Fibroblast of skin of back (primary cell): ENCODE measurements at places on chromosomes 1 and 21.

DNA sequence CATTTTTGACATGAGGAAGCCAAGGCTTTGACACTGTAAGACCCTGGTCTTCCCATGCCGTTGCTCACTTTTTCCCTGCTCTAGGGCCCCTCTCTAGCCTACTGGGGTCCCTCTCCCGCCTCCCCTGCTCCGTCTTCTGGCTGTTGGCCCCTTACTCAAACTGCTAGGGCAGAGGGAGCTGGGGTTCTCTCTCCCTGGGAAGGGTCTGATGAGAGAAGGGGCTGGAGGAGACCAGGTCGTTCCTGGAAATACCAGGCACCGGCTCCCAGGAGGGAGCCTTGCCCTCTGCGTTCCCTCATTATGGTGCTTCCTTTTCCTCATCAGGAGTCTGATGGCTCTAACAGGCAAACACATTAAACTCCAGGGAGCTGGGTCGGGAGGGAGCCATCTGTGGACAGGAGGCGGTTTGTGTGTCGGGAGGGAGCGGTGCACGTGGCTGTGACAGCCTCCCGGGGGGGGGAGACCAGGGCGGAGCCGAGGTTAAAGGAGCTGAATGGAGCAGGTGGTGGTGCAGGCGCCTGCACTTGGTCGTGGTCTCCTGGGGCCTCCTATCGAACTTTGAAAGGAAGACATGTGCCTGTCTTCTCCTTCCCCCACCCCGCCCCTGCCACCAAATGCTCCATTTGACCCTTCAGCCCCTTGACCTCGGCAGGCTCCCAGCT lies 35.4 kb upstream of the LHX4 start:
- DNase-seq = no peak

- DNase-seq = no peak
Measured at GRCh38 chr1:177476676-177477075, 305.9 kb downstream of the BRINP2 start.

- DNase-seq = peak; percentile 19
Measured at GRCh38 chr1:232046451-232047306, 420.1 kb downstream of the DISC1 start.

GRCh38 chr21:39774227-39774626 lies 29.2 kb downstream of the IGSF5 start:
- no peak for DNase-seq

DNA sequence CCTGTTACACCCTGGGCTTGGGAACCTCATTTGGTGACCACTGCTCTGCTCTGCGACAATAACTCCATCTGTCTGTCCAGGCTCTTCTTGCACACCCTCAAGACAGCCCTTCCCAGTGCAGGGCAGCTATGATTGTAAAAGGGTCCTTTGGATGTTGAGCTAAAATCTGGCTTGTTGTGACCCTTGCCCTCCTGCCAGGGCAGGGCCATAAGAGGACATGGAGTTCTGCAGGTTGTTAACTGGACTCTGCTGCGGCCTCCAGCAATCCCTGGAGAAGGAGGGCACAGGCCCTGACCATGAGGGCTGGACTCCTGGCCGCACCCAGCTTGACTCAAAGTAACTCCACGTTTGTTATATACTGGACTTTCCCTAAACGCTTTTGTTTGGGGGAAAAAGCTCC lies 41.2 kb downstream of the DHCR24 start:
- DNase-seq = no peak

- DNase-seq = peak; percentile 79
Measured at GRCh38 chr1:31396633-31397351, 16.2 kb upstream of the SERINC2 start.

GRCh38 chr1:65615859-65616258 lies 176.8 kb upstream of the PDE4B start:
- DNase-seq = no peak

DNA sequence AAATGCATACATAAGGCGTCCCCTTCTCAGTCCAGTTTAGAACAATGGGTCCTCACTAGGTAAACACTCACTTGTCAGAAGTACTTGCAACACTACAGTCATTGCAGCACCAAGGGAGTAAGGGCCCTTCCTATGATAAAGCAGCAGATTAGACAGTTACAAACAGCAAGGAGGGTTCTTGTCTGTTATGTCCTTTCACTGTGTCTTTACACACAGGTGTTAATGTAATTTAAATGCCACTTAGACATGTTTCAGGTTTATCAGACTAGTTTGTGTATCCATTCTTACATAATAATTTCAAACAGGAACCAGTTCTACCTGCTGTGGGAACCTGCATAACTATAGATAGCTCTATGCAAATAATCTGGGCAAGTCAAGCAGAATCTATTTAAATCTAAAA lies 105.6 kb upstream of the USH2A start:
- DNase-seq = no peak

GRCh38 chr1:2405588-2406295 lies 6.6 kb downstream of the PEX10 start:
- DNase-seq = peak; percentile 71

- peak; percentile 96 for DNase-seq
Measured at GRCh38 chr1:53511933-53512806, 53.0 kb downstream of the DMRTB1 start.

- no peak for DNase-seq
Measured at GRCh38 chr21:41761934-41762635, 4.8 kb downstream of the RIPK4 start.

GRCh38 chr1:218207194-218207593 lies 77.9 kb upstream of the RRP15 start:
- no peak for DNase-seq

- no peak for DNase-seq
Measured at GRCh38 chr21:43311301-43311817, 115.6 kb downstream of the SIK1 start.

GRCh38 chr1:31414980-31415370 lies 2.0 kb downstream of the SERINC2 start:
- DNase-seq = no peak

DNA sequence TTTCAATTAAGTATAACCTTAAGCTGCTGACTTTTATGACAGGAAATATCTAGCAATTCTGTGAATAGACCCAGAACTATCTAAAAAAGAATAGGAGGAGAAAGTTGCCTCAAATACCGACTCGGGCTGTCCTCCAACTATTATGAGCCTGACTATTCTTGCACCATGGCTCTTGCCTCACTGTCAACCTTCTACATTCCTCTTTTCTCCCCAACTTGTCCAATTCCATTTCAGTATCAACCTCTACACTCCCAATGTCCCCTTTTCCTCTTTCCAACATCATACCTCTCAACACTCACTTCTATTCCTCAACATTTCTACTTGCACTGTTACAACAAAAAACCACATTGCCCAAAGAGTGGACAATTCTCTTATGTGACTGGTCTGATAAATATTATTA lies 2.3 kb downstream of the ZZZ3 start:
- no peak for DNase-seq

GRCh38 chr1:198904321-198904720 lies 265.5 kb downstream of the PTPRC start:
- peak; percentile 31 for DNase-seq

DNA sequence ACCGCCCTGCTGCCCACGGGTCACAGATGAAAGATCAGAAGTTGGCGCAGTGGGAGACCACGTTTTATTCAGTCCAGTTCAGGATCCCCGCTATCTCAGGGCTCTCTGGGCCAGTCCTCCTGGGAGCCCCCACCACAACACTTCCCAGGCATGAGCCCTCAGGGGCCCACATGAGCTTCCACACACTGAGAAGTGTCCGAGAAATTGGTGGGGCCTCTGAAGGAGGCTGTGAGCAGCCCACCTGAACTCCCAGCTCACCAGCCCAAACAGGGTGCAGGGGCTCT lies 12.1 kb downstream of the TRIM46 start:
- no peak for DNase-seq

GRCh38 chr1:102550729-102551384 lies 554.1 kb upstream of the OLFM3 start:
- DNase-seq = peak; percentile 51

- no peak for DNase-seq
Measured at GRCh38 chr21:38498057-38498833, at the start of gene ERG. Gene ERG, minus strand, starts transcription at chr21:38498477. Its CDS starts 97 bp downstream, at chr21:38498380.

- DNase-seq = no peak
Measured at GRCh38 chr1:36947384-36947783, 86.9 kb downstream of the GRIK3 start.

DNA sequence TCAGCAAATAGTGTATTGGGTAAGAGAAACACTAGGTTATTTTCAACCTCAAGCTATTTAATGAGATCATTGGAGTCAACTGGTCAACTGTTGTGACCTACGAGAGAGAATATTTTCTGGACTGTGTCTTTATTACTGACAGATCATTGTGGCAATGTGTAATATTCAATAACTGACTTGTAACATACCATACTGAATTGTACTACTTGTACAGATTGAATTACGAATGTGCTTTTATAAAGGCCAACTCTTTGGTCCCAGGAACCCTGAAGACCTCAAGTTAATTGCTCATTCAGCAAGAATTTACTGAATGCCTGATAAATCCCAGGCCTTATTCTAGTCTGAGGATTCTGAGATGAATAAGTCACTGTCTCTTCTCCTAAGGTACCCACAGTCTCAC lies 56.1 kb upstream of the CAMK1G start:
- DNase-seq = peak; percentile 34

- DNase-seq = no peak
Measured at GRCh38 chr1:1162597-1163537, 10.8 kb upstream of the TTLL10 start.

- no peak for DNase-seq
Measured at GRCh38 chr1:89834083-89834704, 13.4 kb downstream of the LRRC8D start.

DNA sequence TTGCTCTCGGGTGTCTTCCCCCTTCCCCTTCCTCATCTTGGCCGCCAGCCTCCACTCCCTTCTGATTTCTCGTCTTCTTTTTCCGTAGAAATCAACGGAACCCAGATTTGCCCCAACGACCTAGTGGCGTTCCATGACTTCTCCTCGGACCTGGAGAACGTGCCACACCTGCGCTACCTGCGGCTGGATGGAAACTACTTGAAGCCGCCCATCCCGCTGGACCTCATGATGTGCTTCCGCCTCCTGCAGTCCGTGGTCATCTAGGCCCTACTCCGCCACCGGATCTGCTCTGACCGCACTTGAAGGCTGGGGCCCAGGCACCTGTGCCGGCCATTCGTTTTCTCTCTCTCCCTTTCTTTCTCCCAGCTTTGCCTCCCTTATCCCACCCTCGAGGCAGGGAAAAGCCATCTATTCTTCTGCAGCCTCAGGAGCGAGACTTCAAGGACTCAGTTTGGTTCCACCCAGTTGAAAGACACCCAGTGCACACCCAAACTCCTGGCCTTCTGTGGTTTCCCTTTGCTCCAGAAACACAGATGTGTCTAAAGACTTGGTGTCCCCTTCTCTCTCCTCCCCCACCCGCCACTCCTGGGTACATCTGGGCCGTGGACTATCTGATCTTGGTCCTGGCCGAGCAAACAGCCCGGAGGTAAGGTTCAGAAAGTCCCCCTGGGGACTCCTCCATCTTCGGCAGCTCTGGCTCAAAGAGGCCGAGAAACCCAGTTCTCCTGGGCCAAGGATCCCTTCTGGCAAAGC lies 7.2 kb upstream of the OPTC start:
- DNase-seq = no peak

DNA sequence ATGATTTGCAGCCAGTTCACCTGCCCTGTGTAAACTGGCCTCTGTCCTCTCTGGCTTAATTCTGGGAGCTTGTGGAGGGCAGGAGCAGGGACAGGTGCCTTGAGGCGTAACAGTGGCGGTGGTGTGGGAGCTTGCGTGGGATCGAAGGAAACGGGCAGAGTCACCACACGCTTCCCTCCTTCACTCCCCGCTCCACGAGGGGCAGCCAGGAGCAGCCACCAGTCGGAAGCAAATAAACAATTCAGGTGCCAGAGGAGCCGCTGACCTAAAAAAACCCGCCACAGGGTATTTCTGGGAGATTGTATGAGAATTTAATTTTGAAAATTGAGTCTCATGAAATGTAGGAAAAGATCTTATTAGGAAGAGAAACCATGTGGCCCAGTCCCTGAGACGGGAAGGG lies 26.0 kb downstream of the FAAP20 start:
- DNase-seq = no peak

DNA sequence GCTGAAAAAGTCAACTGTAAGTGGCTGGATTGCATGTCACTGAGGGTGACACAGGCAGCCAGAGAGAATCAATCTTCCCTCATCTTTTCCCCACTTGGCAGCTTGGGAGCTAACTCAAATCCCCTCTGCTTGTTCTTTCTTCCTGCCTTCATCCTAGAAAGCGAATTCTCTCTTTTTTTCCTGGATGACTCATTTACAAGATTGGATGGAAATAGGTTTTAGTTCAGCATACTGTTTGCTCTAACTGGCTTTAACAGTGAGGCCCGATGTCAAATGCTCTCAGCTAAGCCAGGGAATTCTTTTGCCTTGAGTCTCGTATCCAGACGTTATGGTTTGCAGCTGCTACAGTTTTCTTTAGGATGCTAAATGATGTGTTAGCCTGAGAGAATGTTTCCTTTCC lies 72.7 kb downstream of the HUNK start:
- peak; percentile 89 for DNase-seq

GRCh38 chr1:26820784-26821269 lies 5.7 kb upstream of the ZDHHC18 start:
- DNase-seq = no peak

DNA sequence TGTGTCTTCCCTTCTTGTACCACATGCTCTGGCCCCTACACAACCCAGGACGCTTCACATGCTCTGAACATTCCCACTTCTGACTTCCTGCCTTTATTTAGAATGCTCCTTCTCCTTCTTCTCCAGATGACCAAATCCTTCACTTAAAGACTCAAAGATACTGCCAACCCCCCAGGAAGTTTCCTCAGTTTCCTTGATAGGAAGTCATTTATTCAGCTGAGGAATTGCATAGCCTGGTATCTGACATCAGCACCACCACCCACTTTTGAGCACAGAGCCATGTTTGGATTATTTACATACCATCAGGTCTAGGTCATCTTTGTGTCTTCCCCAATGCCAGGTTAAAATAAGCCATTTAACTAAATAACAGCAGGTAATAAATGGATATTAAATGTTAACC lies 42.4 kb downstream of the GFI1 start:
- DNase-seq = peak; percentile 32

GRCh38 chr1:92957030-92957734 lies 4.1 kb downstream of the DIPK1A start:
- DNase-seq = no peak

DNA sequence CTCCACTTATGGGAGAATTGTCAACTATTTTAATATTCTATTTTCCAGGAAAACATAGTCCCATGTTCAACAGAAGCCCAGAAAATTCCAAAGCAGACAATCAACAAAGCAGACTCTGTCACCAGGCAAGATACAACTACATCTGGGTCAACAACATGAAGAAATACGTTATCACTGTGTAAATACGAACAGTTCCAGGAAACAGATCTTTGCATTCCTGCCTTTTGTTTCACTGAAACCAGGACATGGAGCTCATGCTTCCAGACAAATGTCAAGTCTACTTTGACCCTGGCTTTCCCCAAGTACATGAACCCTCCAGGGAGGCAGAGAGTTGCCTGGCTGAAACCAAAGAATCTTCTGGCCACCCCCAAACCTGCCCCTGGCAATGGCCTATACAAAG lies 106.7 kb downstream of the SETD4 start:
- DNase-seq = peak; percentile 15

DNA sequence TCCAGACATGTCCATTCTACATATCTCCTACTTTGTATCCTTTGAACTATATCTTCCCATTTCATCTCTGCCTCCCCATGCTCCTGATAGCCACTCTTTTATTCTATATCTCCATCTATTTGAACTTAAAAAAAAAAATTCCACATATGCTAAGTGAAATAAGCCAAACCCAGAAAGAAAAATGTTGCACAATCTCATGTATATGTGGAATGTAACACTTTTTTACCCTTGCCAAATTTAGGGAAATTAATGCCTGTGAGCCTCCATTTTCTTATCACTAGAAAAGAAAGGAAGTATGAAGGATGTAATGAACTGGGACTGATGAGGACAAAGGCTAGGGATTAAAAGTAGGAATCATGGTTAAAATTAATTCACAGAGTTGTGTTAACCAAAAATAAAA lies 53.5 kb downstream of the RGS13 start:
- no peak for DNase-seq

GRCh38 chr21:17428980-17429379 lies 83.9 kb upstream of the CXADR start:
- no peak for DNase-seq
